ENCODE measurements at places on chromosomes 3 and 15.

- DNase-seq: no peak
Observed at GRCh38 chr3:18217507-18218174, 207.5 kb downstream of the SATB1 start.

DNA sequence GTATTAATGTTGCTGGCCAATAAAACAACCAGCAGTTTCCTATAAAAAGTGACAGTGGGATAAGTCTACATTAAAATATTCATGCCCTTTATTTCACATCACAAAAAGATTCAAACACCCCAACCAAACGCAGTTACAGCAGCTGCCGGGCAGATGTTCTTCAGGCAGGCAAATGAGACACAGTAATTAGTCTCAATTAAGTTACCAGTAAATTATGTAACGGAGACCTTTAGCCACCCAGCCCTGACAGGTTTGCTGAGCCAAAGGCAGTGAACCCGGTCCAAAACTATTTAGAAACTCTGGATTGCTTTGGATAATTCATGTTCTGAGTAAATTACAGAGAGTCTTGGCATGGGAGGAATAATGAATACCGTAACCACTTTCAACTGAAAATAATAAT is 289.2 kb upstream of the LYSMD4 start:
- DNase-seq: no peak

DNA sequence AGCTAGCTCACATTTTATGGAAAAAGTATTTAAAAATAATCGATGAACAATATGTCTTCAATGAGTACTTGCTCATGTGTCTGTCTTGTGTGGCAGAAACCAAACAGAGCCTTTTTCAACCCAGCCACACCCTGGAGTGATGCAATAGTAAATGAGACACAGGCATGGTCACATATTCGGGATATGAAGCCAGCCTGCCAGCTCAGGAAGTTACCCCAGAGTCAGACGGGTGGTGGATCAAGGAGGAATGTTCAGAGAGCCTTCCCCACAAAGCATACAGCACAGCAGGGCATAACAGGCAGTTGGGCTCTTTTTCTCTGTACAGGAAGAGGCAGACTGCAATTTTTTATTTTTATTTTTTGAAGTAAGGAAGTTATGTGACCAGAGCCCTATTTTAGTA is 27.3 kb downstream of the LARP6 start:
- no peak for DNase-seq

GRCh38 chr3:25944329-25944728 is 154.4 kb downstream of the OXSM start:
- no peak for DNase-seq

- no peak for DNase-seq
Observed at GRCh38 chr3:108103886-108104797, 13.3 kb upstream of the CD47 start.

DNA sequence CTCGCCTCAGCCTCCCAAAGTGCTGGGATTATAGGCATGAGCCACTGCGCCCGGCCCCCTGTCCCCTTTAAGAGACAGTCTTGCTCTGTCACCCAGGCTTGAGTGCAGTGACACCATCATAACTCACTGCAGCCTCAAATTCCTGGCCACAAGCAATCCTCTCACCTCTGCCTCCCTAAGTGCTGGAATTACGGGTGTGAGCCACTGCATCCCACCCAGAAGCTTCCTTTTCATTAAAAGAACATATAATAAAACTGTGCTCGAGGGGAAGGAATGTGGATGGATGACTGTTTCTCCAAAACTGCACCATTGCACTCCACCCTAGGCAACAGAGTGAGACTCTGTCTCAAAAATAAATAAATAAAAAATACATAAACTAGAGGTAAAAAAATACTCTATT is 70.1 kb downstream of the NCEH1 start:
- no peak for DNase-seq

- DNase-seq: no peak
Observed at GRCh38 chr3:102178817-102179216, 256.0 kb upstream of the ZPLD1 start.

- no peak for DNase-seq
Observed at GRCh38 chr15:68981941-68982340, 32.6 kb upstream of the NOX5 start.

GRCh38 chr3:196108075-196108743 is 26.3 kb upstream of the TFRC start:
- DNase-seq: no peak

DNA sequence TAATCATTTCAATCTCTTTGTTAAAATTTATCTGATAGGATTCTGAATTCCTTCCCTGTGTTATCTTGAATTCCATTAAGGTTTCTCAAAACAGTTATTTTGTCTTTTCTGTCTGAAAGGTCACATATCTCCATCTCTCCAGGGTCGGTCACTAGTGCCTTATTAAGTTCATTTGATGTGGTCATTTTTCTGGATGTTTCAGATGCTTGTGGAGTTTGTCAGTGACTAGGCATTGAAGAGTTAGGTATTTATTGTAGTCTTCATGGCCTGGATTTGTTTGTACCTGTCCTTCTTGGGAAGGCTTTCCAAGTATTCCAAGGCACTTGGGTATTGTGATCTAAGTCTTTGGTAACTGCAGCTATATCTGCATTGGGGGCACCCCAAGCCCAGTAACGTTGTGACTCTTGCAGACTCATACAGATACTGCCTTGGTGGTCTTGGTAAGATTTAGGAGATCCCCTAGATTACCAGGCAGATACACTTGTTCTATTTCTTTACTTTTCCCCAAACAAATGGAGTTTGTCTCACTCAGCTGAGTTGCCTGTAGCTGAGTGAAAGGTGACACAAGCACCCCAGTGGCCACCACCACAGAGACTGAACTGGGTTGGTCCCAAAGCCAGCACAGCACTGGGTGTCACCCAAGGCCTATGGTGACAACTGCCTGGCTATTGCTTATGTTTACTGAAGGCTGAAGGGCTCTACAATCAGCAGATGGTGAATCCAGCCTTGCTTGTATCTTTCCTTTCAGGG is 18.9 kb upstream of the SLC27A2 start:
- no peak for DNase-seq

GRCh38 chr3:19885468-19885867 is 48.5 kb downstream of the EFHB start:
- peak; percentile 23 for DNase-seq

GRCh38 chr3:101972430-101973162 is 123.3 kb downstream of the NFKBIZ start:
- DNase-seq: peak; percentile 38

- no peak for DNase-seq
Observed at GRCh38 chr3:43768381-43768973, 77.7 kb downstream of the ABHD5 start.

DNA sequence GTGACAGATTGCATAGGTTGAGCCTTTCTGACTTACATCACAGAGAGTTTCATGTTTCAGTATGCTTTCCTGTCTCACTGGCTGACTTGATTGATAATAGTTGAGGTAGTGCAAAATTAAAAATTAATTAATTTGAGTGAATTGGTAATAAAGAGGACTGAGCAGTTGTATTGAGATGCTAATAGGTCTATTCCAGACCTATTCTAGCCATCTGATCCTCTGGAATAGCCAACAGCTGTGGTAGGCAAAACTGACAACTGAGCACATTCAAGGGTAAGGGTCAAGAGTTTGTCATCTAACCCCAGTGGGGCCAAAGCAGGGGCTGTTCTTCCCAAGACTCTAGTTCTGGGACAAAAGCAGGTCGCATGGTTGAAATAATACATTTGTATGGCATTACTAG is 132.4 kb downstream of the EPHA3 start:
- DNase-seq: no peak

- DNase-seq: no peak
Observed at GRCh38 chr3:72924055-72924454, 36.2 kb downstream of the GXYLT2 start.

- DNase-seq: no peak
Observed at GRCh38 chr3:15576475-15576874, 24.9 kb downstream of the HACL1 start.

- no peak for DNase-seq
Observed at GRCh38 chr3:4113811-4114522, 189.2 kb upstream of the SETMAR start.

- DNase-seq: peak; percentile 26
Observed at GRCh38 chr3:69082805-69083204, 1.9 kb upstream of the ARL6IP5 start.

- no peak for DNase-seq
Observed at GRCh38 chr3:22361521-22361920, 610.5 kb upstream of the ZNF385D start.

DNA sequence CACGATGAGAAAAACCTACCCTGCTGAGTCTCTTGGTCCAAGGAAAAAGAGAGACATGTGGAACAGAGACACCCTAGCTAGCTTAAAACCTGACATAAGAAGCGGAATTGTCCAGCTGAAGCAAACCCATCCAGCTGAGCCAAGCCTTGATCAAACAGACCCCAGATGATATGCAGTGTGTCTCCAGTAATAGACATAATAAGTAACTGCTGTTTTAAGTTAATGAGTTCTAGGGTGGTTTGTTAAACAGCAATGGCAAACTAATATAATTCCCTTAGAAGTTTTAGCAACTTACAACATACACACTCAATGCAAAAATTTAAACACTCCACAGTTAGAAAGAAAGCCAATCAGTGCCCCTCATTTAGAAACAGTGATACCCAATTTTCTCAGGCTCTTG is 26.8 kb upstream of the ZNF385D start:
- DNase-seq: no peak

All from CD4-positive, CD25-positive, alpha-beta regulatory T cell (primary cell).